Cerebellar cortex (tissue), 1 donor: ENCODE measurements at places on chromosomes 1 and 21.

GRCh38 chr1:71667216-71667615 lies 586.4 kb upstream of the ZRANB2 start:
- peak; percentile 76 for DNase-seq

DNA sequence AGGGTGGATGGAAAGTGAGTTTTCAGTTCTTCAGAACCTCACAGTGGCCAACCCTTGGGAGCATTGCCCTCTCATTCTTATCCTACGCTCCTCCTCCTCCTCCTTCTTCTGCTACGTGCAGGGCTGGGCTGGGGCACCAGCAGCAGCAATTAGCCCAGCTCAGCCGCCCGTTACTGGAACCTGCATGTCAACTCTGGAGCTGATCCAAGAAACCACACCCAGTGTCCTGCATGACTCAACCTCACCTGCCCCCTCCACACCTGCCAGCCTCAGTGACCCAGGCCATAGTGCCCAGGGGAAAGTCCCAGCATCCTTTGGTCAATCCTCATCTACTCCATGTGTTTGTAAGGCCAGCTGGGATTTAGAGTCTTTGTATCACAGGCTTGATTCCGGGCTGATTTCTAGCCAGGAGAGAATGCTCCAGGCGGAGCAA lies 12.6 kb downstream of the ELF3 start:
- peak; percentile 6 for DNase-seq

GRCh38 chr21:36203603-36203889 lies 46.9 kb downstream of the DOP1B start:
- no peak for DNase-seq

GRCh38 chr1:103353391-103353790 lies 172.1 kb upstream of the RNPC3 start:
- DNase-seq, result no peak

DNA sequence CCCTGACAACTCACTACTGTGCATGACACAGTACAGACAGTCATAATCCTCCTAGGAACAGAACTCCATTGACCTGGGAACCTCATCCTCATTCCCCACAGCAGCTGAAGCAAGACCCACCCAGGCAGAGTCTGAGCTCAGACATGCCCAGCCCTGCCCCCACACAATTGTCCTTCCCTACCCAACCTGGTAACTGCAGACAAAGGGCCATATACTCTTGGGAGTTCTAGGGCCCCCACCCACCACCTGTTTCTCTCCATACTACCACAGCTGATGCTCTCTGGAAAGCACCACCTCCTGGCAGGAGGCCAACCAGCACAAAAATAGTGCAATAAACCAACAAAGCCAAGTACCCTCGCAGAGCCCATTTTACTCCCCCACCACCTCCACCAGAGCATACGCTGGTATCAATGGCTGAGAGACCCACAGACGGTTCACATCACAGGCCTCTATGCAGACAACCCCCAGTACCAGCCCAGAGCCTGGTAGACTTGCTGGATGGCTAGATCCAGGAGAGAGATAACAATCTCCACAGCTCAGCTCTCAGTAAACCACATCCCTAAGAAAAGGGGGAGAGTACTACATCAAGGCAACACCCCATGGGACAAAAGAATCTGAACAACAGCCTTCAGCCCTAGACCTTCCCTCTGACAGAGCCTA lies 159.7 kb upstream of the CXADR start:
- no peak for DNase-seq

GRCh38 chr1:54289712-54290233 lies 89.8 kb downstream of the MRPL37 start:
- DNase-seq, result no peak

- no peak for DNase-seq
Observed at GRCh38 chr21:45997495-45998275, 16.1 kb downstream of the COL6A1 start.

GRCh38 chr1:111731956-111732355 lies 7.2 kb downstream of the INKA2 start:
- DNase-seq, result no peak

DNA sequence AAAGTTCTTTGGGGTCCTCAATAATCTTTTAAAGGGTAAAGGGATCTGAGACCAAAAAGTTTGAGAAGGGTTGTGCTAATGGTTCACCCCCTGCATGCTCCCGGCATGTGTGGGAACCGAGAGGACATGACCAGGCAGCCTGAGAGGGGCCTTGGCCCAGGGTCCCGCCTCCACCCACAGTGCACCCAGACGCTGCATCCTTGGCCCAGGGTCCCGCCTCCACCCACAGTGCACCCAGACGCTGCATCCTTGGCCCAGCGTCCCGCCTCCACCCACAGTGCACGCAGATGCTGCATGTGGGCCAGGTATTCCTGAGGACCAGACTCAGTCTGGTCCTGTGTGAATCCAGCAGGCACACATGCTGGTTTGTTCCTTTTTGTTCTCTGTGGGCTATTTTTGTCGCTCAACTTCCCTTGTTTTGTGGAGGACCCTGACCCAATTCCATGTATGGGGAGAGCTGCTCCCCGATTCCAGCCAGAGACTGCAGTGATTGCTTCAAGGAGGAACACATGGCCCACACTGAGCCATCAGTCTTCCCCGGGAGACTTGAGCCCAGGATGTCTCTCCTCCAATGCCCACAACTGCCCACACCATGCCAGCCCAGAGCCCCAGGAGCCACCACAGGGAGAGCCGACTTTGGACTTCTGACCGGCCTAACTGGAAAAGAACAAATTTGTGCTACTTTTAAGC lies 3.5 kb downstream of the NPHP4 start:
- no peak for DNase-seq

DNA sequence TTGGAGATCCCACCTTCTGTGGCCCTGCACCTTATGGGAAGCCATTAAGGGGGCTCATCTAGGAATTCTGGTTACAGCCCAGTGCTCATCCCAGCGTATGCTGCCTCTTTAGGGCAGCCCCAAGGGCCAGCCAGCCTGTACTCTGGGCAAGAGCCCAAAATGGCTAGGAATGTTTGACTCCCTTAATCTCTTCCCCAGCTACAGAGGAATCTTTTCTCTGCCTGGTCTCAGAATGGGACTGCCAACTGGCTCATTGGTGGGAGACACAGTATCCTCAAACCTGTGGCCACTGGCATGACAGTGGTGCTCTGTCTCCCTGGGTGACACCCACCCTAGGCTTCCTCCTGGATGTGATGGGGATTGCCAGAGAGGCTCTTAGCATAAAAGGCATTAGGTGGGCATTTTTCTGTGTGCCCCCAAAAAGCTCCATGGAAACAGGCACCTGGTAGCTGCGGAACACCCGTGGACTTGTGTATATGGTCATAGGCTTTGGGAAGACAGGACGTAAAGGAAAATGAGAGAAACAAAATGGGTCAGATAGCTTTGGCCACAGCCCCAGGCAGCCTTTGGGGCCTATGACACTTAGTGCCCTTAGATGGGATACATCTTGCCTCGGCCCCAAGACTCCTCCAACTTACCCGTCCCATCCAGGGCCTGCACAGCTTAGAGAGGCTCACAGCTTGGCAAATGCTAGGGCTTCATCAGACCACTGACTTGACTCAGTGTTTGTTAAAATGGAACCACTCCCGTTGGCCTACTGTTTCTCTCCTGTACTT lies 6.9 kb downstream of the TMEM81 start:
- DNase-seq, result peak; percentile 37

DNA sequence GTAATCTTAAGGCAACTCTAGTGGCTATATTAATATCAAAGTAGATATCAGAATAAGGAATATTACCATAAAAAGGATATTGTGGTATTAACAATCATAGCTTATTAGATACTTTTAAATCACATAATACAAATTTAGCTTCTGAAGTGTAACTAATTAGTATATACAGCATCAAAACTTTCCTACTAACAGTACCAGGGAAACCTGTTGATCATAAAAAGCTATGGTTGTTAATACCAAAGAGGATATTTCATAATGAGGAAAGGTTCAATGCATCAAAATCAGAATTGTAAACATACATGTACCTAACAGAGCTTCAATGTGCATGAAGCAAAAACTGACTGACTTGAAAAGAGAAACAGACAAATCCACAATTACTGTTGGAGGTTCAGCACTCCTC lies 24.1 kb downstream of the ADSS2 start:
- DNase-seq, result no peak

DNA sequence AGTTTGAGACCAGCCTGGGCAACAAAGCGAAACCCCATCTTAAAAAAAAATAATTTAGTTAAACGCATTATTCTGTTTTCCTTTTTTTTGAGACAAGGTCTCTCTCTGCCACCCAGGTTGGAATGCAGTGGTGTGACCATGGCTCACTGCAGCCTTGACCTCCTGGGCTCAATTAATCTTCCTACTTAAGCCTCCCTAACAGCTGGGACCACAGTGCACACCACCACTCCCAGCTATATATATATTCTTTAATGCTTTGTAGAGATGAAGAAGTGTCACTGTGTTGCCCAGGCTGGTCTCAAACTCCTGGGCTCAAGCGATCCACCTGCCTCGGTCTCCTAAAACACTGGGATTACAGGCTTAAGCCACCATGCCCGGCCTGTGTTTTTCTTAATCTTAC lies 7.7 kb upstream of the KLF17 start:
- DNase-seq, result no peak

- no peak for DNase-seq
Observed at GRCh38 chr1:116511459-116512019, 59.3 kb downstream of the CD58 start.

GRCh38 chr1:219227360-219228057 lies 53.8 kb downstream of the LYPLAL1 start:
- DNase-seq, result no peak

- no peak for DNase-seq
Observed at GRCh38 chr1:76303340-76303717, 228.8 kb downstream of the ST6GALNAC3 start.

GRCh38 chr1:245790441-245790840 lies 635.7 kb downstream of the KIF26B start:
- DNase-seq, result no peak

DNA sequence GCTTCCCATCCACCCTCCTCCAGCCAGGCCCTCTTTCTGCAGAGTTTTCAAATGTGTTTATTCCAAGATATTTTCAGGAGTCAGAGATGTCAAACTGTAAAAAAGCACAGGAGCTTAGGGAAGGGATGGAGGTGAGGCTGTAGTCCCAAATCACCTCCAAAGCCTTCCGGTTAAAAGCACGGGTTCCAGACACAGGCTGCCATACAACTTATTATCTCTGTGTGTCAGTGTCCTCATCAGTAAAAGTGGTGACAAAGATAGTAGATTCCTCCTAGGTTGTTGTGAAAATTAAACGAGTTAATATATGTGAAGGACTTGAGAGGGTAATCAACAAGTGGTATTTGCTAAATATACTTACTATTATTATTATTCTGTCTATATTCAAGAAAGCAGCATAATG lies 15.1 kb downstream of the S100A7A start:
- DNase-seq, result no peak

DNA sequence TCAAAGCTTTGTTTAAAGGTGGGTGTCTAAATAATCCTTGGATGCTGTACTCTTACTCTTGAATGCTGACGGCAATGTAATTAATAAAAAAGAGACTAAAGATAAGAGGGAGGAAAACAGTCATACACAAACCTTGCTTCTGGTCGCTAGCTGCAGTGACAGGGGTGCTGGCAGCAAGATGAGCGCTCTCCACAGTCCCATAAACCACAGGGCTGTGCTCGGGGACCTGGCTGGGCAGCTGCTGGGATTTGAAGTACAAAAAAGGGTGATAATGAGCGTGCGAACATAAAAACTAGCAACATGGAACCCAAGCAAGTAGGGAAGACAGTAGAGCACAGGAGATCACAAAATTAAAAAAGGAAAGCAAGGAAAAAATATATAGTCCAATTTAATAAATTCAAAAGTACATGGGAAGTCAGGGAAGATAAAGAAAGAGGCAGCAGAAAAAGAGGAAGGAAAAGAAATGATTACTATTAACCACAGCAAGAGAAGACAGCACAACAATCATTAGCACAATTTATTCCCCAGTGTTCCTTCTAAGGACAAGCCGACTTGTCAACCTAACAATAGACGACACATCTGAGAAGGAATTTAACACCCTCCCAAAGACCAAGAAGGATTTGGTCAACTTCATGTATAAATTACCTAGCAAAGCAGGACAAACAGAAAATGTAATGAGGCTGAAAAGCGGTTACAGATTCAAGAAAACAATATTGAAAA lies 162.9 kb upstream of the HP1BP3 start:
- no peak for DNase-seq

DNA sequence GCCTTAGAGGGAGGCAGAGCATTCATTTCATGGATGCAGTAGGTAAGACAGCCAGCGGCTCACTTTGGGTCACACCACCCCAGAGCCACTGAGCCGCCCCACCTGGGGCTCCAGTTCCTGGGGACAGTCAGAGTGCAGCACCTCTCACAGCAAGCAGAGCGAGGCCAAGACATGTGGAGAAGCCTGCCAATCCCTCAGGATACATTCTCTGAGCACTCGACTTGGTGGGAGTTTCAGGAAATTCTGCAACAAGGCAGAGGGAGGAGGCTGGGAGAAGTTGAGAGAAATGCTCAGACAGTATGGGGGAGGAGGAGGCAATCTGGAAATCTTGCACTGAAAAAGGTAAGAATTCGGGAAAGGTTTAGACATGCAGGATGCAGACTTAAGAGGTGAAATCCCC lies 60.8 kb upstream of the WLS start:
- peak; percentile 42 for DNase-seq

DNA sequence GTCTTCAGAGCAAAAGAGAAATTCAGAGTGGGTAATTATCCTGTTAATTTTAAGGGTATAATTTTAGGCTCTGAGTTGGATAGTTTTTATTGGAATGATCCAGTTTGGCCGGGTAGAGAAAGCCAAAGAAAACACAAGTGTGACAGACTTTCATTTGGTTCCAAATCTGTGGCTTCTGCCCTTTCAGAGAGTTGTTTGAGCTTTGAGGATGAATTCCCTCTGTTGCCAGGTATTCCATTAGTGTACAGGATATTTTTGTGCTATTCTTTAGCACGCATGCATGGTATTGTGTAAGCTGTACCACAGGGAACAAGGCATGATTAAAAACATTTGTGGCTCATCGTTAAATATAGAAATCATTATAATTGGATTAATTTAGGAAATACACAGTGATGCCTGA lies 384.4 kb downstream of the ADGRL2 start:
- no peak for DNase-seq

DNA sequence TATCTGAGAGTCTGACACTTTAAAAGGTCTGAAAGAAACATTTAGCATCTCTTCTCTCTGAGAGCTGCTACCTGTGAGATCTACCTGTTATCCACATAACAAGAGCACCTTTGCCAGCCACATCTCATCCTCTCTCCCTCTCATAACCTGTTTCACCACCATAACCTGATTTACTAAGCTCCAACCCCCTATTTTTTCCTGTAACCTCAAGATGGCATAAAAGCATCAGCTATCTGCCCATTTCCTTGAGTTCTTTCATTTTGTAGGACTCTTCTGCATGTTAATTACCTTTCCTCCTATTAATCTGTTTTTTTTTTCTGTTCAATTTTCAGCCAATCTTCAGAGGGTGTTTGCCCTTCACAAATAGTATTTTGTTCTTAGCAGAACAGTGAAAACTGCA lies 136.5 kb upstream of the KCNK1 start:
- peak; percentile 84 for DNase-seq
